ENCODE measurements at places on chromosomes 16 and 17. TPM values are rescaled to one million over a fixed set of nuclear protein-coding genes. Genes with fewer than 3 reads are reported as not detected.

Gene RAB40B
- total RNA-seq: 17.0 TPM

- no peak for DNase-seq
Observed at GRCh38 chr17:68228817-68229570, 18.8 kb upstream of the AMZ2 start.

DNA sequence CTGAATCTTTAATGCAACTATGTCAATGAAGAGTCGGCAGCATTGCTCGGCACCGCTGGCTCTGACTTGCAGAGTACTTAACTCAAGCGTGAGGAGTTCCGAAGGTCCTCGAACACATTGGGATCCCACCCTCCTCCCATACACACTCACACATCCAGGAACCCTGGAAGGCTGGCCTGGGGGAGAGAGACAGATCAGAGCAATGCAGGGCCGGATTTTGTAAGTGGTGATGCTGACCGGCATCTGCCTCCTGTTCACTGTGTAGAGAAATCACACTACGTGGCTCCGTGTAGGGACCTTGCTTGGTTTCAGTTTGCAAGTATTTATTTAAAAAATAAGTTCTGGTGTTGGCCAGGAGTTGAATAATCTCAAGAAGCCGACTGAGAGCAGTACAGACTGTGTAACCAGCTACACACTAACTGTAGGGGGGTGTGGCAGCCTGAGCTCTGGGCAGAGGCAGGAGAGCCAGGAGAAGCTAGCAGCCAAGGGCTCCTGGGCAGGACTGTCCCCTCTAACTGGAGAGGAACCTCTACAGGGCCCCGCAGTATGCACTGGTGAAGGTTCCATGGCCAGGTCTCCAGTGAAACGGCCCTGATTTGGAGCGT is 190.2 kb upstream of the TNRC6C start:
- no peak for DNase-seq

GRCh38 chr16:66293932-66294331 is 72.6 kb upstream of the CDH5 start:
- DNase-seq: no peak
